Naive thymus-derived CD4-positive, alpha-beta T cell (primary cell): ENCODE measurements at places on chromosomes 2 and 18. TPM values are rescaled to one million over a fixed set of nuclear protein-coding genes. Genes with fewer than 3 reads are reported as not detected.

DNA sequence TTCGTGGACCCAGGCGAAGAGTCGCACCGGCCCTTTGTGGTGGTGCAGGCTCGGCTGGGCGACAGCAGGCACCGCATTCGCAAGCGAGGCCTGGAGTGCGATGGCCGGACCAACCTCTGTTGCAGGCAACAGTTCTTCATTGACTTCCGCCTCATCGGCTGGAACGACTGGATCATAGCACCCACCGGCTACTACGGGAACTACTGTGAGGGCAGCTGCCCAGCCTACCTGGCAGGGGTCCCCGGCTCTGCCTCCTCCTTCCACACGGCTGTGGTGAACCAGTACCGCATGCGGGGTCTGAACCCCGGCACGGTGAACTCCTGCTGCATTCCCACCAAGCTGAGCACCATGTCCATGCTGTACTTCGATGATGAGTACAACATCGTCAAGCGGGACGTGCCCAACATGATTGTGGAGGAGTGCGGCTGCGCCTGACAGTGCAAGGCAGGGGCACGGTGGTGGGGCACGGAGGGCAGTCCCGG, 3.5 kb downstream of the INHBB start:
- peaks cover 5% of the 10 kb centered on the region for H3K4me1 ChIP-seq
- H3K36me3 ChIP-seq, result no peaks in the 10 kb centered on the region
- no peak overlapping the region for H3K4me3 ChIP-seq
- H3K27ac ChIP-seq, result no peak overlapping the region
- no peaks in the 10 kb centered on the region for H3K27me3 ChIP-seq
- DNase-seq, result no peak

DNA sequence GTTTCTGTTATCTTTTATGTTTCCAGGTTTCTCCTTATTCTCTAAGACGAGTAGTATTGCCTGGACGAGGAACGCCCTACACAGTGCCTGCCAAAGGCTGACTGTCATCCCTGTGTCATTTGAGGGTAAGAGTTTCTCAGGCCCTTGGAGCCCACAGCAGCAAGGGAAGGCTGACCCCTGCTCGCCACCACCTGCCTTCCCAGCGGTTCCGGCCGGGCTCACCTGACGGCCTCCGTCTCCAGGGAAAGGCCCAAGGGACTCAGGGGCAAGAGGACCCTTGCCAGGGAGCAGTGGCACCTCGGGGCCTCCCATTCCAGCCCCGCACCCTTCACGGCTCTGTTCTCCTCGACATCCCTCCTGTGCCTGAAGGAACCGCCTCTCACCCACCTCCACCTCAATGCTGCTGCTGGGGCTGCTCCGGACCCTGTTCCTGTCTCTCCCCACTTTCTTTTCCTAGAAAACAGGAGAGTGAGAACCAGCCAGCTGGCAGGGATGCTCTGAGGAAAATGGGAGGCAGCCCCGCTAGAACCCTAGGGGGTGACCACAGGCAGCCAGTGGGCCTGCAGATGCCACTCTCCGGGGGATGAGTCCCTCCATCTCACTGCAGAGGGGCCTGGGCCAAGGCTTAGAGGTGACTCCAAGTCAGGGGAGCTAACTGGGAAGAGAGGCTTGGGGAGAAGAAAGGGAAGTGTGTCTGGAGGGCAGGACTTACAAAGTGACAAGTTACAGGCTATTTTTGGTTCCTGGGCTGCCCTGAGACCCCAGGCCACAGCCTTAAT, 1.9 kb downstream of the LIMS2 start:
- no peaks in the 10 kb centered on the region for H3K36me3 ChIP-seq
- no peak for DNase-seq
- peaks cover 6% of the 10 kb centered on the region for H3K27me3 ChIP-seq
- H3K27ac ChIP-seq, result no peak overlapping the region
- no peaks in the 10 kb centered on the region for H3K4me1 ChIP-seq

DNA sequence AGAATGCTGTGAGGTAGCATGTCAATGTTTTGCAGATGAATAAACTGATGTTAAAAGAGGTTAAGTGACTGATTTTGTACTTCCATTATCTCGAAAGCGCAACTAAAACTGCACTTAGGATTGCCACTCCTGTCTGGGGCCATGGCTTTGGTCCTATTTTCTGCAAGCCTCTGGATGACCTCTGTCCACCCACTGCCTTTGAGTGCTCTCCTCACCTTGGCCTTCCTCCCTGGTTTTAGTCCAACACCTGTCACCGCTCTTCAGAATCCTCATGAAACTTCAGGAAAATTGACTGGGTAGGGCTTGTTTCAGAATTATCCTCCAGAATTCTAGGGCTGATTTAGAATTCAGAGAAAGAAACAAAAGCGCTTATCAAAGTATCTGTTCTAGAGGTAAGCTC, 51.1 kb upstream of the HNMT start:
- H3K4me3 ChIP-seq, result no peak overlapping the region
- H3K4me1 ChIP-seq, result no peaks in the 10 kb centered on the region
- DNase-seq, result no peak
- no peaks in the 10 kb centered on the region for H3K36me3 ChIP-seq

MOGAT1 gene
- not detected for polyA plus RNA-seq

DSG3 gene
- not detected for polyA plus RNA-seq

DNA sequence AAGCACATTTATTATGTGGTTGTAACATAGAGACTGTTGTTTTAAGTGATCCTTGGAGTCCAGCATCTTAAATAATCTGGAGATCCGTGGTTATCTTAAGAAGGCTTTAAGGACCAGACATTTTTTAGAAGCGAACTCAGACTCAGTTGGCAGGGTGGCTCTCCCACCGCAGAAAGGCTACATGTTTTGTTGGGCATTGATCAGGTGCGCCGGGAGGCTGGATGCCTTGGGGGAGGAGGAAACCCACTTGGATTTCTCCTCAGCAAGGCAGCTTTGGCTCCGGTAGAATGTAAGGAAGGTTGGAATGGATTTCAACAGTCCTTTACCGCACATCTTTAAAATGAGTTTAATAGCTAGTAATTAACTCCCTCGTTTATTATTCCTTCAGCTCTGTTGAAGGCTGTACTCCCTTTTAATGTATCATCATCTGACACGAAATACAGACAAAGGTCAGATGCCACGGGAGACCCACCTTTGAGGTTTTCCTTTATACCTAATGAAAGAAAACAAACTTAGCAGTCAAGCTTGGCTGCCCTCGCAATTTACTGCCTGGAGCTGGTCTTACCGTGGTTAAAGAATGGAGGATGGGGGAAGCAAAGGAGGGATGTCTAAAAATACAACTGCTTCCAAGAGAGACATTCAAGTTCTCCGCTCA, 1.2 kb downstream of the TMEM200C start:
- no peak for DNase-seq
- peaks cover 4% of the 10 kb centered on the region for H3K4me1 ChIP-seq
- no peak overlapping the region for H3K4me3 ChIP-seq

GRCh38 chr2:167212014-167212648, 323.9 kb downstream of the XIRP2 start:
- H3K27ac ChIP-seq, result no peak overlapping the region
- no peak overlapping the region for H3K4me3 ChIP-seq

LINC00305 gene
- not detected for polyA plus RNA-seq

DNA sequence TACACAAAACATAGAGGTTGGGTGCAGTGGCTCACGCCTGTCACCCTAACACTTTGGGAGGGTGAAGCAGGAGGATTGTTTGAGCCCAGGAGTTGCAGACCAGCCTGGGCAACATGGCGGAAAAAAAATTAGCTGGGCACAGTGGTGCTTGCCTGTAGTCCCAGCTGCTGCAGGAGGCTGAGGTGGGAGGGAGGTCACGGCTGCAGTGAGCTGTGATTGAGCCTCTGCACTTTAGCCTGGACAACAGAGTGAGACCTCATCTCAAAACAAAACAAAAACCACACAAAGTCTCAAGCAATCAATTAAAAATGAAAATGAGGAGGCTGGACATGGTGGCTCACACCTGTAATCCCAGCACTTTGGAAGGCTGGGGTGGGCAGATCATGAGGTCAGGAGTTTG, 4.9 kb downstream of the NOP58 start:
- peak overlapping the region; percentile 36 for H3K27ac ChIP-seq
- peak overlapping the region; percentile 3 for H3K4me3 ChIP-seq
- peaks cover 56% of the 10 kb centered on the region for H3K4me1 ChIP-seq
- DNase-seq, result no peak
- peaks cover 4% of the 10 kb centered on the region for H3K36me3 ChIP-seq

TUBB8B gene
- not detected for polyA plus RNA-seq

GRCh38 chr2:60589104-60589503, 35.6 kb upstream of the BCL11A start:
- H3K27ac ChIP-seq, result no peak overlapping the region
- H3K4me3 ChIP-seq, result no peak overlapping the region
- H3K27me3 ChIP-seq, result no peaks in the 10 kb centered on the region
- no peak for DNase-seq

DNA sequence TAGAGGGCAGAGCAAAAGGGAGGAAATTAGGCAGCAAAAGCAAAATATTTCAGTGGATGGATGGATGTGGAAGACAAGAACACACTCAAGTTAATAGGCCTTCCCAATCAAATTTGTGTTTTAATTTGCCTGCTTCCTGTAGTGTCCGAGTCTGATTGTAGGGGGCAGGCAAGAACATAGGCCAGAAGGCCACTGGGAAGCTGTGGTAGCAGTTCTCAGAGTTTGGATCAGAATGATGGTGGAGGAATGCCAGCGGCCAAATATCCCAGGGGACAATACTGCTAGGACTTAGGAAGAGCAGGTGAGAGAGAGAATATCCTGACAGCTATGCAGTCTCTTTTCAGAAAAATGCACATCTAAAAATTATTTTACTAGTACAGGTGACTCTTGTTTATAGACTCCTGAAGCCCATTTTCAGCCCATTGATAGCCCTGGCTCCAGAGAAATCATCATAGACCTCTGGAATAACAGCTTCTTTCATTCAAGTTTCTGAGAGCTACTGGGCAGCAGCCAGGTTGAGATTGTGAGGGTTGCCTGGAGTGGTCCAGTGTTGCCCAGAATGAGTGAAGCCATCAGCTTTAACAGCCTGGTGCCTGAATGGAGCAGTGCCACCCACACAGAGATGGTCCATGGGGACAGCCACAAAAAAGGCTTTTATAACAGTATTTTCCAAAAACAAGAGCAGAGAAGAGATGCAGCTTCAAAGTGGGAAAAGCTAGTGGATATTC, 19.1 kb upstream of the SERPINE2 start:
- no peak for DNase-seq
- no peak overlapping the region for H3K27ac ChIP-seq

- H3K27me3 ChIP-seq, result no peaks in the 10 kb centered on the region
- no peaks in the 10 kb centered on the region for H3K36me3 ChIP-seq
- H3K4me1 ChIP-seq, result no peaks in the 10 kb centered on the region
- no peak overlapping the region for H3K4me3 ChIP-seq
These were observed 53.2 kb upstream of the RAB27B start for GRCh38 chr18:54774981-54775665.

SKA1 gene
- polyA plus RNA-seq, result not detected

SEPTIN10 gene
- polyA plus RNA-seq, result 4.2 TPM

KANSL1L gene
- polyA plus RNA-seq, result 1.6 TPM

CASP8 gene
- 38.9 TPM for polyA plus RNA-seq

MROH2A gene
- not detected for polyA plus RNA-seq

IL1F10 gene
- polyA plus RNA-seq, result not detected

DNA sequence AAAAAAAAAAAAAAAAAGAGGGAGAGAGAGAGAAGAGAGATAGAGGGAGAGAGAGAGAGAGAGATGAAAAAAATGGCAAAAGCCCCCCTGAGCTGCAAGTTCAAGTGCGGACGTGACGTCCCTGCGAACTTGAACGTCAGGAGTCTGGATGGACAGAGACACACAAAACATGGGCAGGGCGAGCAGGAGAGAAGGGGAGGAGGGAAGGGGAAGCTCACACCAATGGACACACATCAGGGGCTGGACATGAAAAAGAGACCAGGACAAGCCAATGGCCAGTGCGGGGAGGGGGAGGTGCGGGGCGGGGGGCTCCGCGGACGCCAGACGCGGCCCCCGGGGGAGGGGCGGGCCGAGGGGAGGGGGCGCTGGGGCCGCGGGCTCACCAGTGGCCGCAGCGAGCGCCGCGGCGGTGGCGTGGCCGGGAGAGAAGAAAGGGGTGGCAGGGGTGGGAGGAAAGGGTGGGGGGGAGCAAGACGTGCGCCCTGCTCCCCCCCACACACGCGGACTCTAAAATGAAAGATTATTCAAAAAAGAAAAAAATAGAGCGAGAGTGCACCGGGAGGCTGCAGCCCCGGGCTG, at the start of gene BCL11A:
Gene BCL11A (minus strand): TSS at position 160 of the 579 bp plus-strand sequence. CDS start 384 bp downstream, outside the sequence.
- peak within 1 kb of the TSS; percentile 34 for H3K27ac ChIP-seq
- peaks cover 40% of the 10 kb centered on the region for H3K27me3 ChIP-seq
- peaks cover 33% of the 10 kb centered on the region for H3K4me1 ChIP-seq
- H3K4me3 ChIP-seq, result peak within 1 kb of the TSS; percentile 90
- no peak for DNase-seq
- H3K36me3 ChIP-seq, result no peaks in the 10 kb centered on the region

DNA sequence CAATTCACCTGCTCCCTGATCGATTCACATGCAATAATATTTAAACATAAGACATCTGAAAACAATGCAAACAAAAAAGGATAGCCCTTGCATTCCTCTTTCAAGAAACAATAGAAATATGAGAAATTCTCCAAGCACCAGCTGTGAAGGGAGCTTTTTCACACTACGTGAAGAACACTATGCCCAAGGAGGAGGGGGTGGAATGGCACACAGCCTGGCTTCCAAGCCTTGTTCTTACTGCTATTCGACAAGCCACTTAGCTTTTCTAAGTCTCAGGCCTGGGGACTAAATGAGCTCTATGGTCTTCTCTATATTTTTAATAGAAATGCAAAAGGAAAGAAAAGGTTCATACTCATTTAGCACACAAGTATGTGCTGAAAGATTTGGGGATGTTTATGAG, 92.2 kb upstream of the CHRNA1 start:
- H3K36me3 ChIP-seq, result no peaks in the 10 kb centered on the region
- H3K27me3 ChIP-seq, result no peaks in the 10 kb centered on the region
- no peaks in the 10 kb centered on the region for H3K4me1 ChIP-seq

DNA sequence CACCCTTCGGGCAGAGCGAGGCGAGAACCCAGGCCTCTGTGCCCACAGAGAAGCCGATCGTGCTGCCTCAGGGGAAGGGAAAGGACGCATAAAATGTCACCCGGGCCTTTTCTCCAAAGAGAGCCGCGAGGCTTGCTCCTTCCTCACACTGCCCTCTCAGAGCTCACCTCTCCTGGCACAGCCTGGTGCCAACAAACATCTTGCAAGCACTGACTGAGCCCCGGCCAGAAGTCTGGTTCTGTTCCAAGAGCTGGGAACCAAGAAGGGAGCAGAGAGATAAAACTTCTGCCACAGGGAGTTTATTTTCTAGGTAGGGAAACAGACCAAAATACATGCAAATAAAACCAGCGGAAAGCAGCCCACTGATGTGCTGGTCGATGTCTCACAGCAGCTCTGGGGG, 13.6 kb upstream of the ADI1 start:
- DNase-seq, result no peak
- H3K27ac ChIP-seq, result no peak overlapping the region
- no peaks in the 10 kb centered on the region for H3K4me1 ChIP-seq
- no peaks in the 10 kb centered on the region for H3K36me3 ChIP-seq
